ENCODE measurements at places on chromosomes 6 and 20.
A peak's percentile ranks its signal among the peaks of the same experiment; 100 is the strongest.

- DNase-seq: peak; percentile 90
These were observed 49.4 kb upstream of the PTPN1 start for GRCh38 chr20:50460608-50461267.

GRCh38 chr6:118639054-118639964 is 12.1 kb downstream of the CEP85L start:
- no peak for DNase-seq

DNA sequence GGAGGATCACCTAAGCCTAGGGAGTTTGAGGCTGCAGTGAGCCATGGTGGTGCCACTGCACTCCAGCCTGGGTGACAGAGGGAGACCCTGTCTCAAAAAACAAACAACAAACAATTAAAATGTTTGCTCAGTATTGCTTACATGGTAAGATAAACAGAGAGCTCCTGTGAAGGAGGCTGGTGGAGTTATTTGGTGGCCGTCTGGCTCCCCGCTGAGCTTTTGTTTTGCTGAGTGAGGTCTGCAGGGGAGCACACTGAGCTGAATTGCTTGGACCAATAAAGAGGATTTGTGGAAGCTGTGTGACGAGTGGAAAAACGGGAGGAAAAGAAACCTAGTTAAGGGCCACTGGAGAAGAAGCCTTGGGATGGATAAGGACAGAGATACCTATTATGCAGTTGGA is 41.1 kb upstream of the BMP6 start:
- DNase-seq: no peak

DNA sequence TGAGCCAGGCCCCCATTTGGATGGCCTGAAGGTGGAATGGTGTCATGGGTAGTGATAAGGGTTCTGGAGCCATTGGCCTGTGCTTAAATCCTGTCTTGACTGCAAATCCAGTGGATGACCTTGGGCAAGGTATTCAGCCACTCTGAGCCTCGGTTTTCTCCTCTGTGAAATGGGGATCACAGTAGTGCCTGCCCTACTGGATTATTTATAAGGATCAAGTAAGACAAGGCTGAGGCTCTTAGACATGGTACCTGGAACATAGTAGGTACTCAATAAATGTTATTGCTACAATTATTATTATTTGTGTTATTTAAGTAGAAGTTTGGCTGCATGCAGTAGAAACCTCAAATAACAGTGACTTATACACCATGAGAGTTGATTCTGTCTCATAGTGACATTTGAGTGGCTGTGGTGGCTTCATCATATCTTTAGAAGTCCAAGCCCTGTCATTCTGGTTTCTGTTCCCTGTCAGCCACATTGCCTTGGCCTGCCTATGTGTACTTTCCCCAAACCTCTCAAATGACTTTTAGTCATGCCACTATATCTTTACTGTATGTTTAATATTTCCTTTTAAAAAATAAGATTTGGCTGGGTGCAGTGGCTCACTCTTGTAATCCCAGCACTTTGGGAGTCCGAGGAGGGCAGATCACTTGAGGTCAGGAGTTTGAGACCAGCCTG is 37.6 kb upstream of the CHMP4B start:
- no peak for DNase-seq

DNA sequence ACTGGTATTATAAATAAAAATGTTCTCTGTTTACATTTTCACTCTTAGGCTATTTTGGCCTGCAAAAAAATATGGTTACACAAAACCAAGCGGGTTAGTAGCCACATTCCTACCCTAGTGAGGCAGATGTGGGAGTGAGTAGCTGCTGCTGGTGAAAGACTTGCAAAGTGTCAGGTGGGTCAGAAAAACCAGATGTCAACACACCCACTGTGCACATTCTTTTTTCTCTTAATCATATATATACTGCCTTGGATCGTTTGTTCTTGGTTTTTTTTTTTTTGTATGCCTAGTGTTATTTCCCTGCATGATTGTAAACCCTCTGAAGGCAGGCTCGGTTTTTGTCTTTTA is 68.0 kb upstream of the TFB1M start:
- no peak for DNase-seq

DNA sequence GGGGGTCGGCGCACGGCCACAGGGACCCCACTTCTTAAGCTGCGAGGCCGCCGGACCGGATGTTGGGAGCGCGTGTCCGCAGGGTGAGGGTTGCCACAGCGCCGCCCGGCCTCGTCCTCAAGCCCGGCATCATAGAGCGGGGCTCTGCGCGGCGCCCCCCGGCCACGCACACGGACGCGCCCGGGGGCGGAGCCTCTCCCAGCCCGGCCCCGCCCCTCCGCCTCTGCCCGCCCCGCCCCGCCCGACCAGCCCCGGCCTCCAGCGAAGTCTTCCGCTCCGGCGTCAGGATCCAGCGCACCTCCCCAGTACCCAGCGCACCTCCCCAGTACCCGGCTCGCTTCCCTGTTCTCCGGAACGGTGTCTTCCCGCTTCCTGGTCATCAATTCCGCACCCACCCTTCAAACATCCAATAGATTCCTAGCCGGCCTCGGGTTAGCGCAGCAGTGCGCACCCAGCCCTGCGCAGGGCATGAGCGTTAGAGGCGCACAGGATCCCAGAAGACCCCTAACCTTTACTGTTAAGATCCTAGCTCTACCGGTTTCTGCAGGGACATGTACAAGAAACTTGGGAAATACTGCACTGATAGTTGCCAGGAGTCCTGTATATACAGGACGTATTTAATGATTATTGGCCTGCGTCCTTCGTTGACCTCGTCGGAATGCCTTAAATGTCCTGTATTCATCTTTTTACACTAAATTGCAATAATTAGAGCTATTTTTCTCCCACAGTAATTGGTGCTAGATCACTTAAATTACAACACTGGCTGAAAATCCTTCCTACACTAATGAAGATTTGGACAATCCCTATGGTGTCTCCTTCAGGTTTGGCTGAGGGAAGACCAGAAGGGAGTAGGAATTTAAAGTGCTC is 535 bp upstream of the DNAAF9 start:
- DNase-seq: peak; percentile 89

- DNase-seq: no peak
These were observed 104.5 kb downstream of the IBTK start for GRCh38 chr6:82143041-82143481.

GRCh38 chr6:48135323-48136084 is 24.5 kb upstream of the PTCHD4 start:
- DNase-seq: no peak

DNA sequence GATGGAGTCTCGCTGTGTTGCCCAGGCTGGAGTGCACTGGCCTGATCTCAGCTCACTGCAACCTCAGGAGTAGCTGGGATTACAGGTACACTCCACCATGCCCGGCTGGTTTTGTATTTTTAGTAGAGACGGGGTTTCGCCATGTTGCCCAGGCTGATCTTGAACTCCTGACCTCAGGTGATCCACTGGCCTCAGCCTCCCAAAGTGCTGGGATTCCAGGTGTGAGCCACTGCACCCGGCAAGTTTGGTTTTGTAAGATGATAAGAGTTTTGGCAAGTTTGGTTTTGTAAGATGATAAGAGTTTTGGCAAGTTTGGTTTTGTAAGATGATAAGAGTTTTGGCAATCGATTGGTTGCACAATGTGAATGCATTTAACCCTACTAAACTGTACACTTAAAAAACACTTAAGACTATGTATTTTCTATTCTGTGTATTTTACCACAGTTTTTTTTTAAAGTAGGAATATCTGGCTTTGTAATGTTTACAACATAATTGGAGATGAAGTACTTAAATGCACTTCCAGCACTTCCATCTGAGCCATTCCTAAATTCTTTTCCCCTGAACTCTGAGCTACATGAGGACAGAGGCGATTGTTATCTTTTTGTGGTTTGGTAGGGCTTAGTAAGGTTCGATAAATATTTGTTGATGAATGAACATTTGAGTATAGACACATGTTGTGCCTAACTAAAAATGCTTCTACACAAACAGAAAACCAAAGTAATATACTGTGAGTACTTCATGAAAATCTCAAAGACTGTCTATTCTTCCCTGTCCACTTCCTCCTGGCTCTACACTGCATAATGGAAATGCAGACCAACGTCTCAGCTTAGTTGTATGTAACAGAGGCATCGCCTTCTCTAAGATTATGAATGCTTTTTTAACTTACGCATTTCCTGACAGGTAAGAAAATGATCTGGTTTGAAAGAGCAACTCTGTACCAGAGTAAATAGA is 18.8 kb downstream of the SAMHD1 start:
- DNase-seq: no peak

All from left forelimb (tissue), 1 donor.